ENCODE measurements at places on chromosomes 3 and 15.

DNA sequence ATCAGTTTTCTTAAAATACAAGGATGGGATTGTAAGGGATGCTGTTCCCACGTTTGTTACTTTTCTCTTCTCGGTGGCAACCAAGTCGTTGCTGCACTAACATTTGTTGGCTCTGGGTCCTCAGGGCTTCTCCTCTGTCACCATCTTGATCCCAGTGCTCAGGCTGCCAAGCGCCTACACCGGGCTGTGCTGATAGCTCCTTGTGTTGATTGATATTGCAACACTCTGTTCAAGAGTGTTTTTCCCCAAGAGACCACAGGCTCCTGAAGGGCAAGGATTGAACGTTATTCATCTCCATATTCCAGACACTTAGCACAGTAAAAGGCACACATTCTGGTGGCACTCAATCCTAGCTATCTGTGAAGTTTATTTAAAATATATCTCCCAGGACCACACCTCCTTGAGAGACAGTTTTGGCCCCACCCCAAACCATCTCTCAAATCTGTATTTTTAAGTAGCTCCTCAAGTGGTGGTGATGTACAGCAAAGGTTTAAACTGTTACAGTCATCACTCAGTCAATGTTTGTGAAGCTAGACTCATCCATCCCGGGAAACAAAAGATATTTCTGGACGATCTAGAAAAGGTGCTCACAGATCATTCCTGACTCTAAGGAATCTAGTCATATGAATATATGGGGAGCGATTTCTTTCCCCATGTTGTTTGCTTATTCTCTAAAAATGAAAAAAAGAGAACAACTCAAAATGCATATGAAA is 38.5 kb upstream of the FOXP1 start:
- DNase-seq = no peak

GRCh38 chr3:59245300-59245858 is 195.6 kb upstream of the CFAP20DC start:
- no peak for DNase-seq

DNA sequence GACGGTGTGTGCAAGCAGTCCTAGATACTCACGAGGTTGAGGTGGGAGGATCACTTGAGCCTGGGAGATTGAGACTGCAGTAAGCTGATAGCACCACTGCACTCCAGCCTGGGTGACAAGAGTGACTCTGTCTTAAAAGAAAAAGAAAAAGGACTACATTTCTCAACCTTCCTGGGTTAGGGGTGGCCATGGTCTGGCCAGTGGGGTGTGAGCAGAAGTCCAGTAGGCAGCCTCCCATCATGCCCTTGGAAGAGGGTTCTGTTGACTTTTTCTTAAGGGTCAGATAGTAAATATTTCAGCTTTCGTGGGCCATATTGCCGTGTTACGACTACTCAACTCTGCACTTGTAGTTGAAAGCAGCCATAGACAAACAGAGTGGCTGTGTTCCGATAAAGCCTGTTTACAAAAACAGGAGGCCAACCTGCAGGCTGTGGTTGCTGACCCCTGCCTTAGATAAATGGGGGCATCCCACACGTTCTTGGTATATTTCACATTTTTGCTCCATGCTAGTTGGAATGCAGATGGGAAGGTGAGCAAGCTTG is 31.0 kb upstream of the PDE8A start:
- DNase-seq = no peak

DNA sequence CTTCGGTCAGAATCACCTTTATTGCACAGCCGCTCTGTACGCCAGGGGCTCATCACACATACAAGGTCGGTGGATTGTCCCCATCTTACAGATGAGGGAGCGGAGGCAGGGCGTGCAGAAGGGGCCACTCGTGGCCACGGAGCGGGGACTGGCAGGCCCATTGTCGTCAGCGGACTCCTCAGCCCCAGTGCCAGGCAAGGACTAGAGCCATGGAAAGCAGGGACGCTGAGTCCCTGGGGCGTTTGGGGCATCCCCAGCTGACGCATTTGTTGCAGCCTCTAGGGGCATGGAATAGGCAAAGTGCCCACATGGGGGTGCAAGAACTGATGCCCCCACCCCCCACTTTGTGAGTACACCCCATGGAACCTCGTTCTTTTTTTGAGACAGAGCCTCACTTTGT is 29.8 kb upstream of the FURIN start:
- no peak for DNase-seq

DNA sequence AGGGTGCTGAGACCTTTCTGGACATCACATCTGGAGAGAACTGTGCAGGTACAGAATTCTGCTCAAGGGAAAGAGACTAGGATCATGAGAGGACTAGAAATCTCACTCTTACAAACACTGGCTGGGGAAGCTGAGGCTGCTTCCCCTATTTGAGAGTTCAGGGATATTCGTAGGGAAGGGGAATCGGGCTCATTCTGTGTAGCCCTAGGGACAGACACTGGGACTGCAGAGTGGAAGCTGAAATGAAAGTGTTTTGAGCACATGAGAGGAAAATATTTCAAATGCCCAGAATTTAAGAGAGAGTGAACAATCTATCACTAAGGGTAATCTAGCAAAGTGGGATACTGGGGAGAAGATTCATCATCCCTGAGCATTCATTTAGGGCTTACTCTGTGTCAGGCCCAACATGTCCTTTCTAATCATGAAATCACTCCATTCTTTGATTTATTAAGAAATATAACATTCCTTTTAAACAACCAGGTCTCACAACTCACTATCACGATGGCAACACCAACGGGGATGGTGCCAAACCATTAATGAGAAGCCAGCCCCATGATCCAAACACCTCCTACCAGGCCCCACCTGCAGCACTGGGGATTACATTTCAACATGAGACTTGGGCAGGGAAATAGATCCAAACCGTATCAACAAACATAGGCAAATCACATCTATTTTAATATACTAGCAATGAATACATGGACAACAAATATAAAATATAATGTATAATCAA is 63.0 kb downstream of the CPN2 start:
- DNase-seq = no peak

DNA sequence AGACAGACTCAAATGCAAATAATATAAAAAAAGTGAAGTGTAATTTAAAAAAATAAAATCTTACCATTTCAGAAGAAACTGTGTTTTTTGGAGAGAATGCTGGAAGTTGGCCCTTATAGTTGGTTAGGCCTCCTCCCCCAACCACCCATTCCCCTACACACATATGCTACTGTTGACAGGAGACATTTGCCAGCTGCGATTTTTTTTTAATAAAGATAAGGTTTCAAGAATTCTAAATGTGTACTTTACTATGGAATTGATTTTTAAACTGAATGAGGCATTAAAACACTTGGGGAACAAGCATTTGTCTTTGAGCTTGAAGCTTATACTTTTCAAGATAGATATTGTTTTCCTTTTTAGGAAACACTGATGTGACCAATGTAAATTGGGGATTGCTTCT is 4.4 kb upstream of the SSR3 start:
- DNase-seq = no peak

DNA sequence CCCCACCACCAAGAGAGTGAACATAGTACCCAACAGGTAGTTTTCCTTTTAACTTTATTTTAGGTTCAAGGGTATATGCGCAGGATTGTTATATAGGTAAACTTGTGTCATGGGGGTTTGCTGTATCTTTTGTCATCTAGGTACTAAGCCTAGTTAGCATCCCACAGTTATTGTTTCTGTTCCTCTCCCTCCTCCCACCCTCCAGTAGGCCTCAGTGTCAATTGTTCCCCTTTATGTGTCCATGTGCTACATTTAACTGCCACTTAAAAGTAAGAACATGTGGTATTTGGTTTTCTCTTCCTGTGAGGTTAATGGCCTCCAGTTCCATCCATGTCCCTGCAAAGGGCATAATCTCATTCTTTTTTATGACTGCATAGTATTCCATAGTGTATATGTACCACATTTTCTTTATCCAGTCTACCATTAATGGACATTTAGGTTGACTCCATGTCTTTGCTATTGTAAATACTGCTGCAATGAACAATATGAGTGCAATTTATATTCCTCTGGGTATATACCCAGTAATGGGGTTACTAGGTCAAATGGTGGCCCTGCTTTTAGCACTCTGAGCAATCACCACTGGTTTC is 66.2 kb downstream of the ST3GAL6 start:
- no peak for DNase-seq

DNA sequence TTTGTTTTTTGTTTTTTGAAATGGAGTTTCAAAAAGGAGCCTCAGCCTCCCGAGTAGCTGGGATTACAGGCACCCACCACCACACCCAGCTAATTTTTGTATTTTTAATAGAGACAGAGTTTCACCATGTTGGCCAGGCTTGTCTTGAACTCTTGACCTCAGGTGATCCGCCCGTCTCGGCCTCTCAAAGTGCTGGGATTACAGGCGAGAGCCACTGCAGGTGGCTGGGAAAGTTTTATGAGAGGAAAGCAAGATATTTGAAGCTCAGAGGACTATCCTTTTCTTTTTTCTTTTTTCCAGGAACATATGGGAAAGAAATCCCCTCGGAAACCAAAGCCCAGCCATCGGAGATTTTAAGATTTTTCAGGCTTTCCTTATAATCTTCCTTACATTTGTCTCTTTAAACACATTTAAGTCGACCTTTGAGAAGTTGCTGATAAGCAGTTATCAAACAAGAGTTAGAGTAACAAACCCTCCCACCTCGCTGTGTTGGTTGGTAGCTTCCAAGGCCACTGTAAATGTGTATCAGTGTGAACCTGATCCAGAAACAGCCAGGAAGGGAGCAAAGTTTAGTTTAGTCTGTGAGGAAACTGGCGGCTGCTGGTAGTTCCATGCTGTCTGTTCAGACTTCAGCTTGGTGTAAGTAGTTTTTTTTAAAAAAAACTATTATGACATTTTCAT is 34.5 kb upstream of the MAP3K13 start:
- no peak for DNase-seq

GRCh38 chr15:100893261-100893963 is 13.8 kb downstream of the ALDH1A3 start:
- no peak for DNase-seq

GRCh38 chr3:67558426-67558825 is 96.0 kb downstream of the SUCLG2 start:
- DNase-seq = no peak

DNA sequence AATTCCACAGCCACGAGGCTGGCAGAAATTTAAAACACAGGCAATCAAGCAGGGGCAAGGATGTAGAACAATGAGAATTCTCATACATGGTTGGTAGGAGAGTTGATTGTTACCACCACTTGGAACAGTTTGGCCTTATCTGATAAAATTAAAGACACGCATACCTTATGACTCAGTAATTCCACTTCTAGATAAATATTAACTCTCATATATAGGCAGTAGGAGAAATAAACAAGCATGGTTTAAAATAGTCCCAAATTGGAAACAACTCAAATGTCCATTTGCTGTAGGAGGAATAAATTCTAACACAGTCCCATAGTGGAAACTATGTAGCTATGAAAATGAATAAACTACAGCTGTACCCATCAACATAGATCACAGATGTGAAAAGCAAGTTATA is 42.3 kb upstream of the USP3 start:
- no peak for DNase-seq

DNA sequence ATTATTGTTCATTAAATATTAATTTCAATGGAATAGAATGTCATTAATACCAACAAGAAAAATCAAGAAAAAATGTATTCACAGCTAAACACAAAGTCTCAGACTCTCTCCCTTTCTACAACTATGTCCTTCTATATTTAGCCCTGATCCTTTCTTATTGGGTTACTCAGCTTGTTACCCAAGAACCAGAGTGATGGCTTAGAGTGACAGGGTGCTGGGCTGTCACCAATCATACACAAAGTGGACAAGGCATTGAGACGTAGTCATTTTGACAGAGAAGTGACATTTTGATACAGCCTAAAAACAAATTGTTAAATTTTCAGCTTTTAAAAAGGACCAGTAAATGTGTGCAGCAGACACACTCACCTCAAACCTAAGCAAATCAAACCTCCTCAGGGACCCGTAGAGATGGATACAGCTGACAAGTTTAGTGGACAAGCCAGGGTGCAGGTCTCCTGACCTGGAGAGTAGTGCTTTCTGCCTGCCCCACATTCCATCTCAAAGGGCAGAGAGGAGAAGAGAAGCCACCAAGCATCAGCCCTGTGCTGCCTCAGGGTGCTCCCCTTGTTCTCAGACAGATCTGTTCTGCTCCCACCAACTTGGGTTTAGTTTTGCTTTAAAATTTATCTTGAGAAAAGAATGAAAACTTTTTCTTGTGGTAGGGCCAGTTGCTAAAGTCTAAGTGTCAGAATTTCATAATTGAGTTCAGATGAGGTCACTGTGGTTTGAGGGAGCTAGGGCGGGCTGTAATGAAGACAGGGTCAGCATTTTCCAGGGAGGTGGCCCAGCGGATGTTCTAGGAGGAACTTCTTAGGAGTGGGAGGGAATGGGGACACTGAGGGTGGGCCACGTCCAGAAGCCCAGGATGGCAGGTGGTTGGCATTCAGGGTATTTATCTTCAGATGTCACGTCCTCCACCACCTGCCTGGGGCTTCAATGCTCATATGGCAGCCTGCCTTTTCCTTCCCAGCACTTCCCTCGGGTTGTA is 136.5 kb upstream of the TBL1XR1 start:
- peak; percentile 39 for DNase-seq

DNA sequence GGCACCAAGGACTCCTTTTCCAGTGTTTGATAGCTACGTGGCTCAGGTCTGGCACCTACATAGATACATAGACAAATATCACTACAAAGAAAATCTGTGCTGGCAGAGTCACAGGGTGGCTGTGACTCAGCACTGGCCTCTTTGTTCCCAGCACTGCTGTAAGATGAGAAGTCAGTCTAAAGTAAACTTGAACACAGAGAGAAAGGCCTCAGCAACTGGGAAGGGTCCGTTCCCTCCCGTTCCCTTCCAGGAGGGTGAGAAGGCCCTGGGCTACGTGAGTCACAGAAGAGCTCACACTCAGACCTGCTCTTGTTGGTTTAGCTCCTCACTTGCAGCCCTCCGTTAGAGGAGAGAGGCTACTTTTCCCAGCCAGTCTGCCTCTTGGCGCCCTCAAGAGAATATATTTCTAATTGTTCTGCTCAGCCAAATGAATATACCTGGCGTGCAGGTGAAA is 23.1 kb downstream of the ANXA2 start:
- no peak for DNase-seq

GRCh38 chr3:147049821-147050220 is 356.5 kb downstream of the ZIC4 start:
- no peak for DNase-seq

DNA sequence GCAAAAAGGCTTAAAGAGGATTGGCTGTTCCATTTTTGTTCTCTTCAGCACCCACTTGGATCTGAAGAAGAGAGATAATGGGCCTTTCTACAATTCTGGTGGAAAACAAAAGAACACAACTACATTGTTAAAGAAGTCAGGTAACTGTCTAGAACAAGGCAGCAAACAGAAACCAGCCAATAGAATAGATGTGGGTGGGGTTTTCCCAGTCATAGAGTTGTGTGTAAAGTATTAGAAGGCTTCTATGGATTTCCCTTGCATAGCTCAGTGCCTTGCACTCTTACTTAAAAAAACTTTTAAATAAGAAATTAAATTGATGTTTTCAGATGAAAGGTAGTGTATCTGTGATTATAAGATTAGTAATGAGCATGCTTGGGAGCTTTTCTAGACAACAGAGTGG is 462.7 kb upstream of the ATP11B start:
- DNase-seq = no peak

DNA sequence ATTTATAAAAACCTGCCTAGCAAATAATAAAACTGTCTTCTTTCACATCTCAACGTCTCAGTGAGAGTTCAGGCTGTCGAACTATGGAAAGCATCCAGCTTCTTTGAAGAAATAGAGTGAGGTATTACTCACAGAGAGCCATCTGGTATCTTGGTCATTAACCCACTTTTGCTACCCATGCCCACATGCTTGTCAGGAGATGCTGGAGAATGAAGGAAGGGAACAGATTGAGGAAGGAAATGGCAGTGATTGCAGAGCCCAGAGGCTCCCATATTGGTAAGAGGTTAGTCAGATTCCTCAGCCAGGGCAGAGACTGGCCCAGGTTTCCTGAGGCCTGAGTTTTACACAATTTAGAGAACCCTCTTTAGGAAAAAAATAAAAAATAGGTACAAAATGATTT is 119.1 kb downstream of the B3GALNT1 start:
- no peak for DNase-seq

All from hematopoietic multipotent progenitor cell (in vitro differentiated cells).